ENCODE measurements at places on chromosomes 5 and 9. TPM values are rescaled to one million over a fixed set of nuclear protein-coding genes. Genes with fewer than 3 reads are reported as not detected.

SPACA9 gene
- total RNA-seq: 11.2 TPM

GRCh38 chr9:120412425-120412951, 167.5 kb downstream of the CDK5RAP2 start:
- ATAC-seq: no peak

DBH gene
- total RNA-seq: not detected

SMARCA2 gene
- 81.7 TPM for total RNA-seq

GRCh38 chr9:99231711-99232110, 9.6 kb downstream of the SEC61B start:
- ATAC-seq: no peak

PCDHB14 gene
- total RNA-seq: 2.0 TPM
